Aorta (tissue), 5 donors: ENCODE measurements at places on chromosomes 3 and 15.

GRCh38 chr3:151866711-151867410 lies 6.6 kb upstream of the SUCNR1 start:
- no peak for DNase-seq

GRCh38 chr3:27521179-27521871 lies 37.1 kb upstream of the SLC4A7 start:
- DNase-seq, result peak; percentile 60

GRCh38 chr3:154250291-154250690 lies 74.0 kb downstream of the DHX36 start:
- DNase-seq, result no peak

- DNase-seq, result no peak
Measured at GRCh38 chr3:66390013-66390412, 110.8 kb downstream of the LRIG1 start.

DNA sequence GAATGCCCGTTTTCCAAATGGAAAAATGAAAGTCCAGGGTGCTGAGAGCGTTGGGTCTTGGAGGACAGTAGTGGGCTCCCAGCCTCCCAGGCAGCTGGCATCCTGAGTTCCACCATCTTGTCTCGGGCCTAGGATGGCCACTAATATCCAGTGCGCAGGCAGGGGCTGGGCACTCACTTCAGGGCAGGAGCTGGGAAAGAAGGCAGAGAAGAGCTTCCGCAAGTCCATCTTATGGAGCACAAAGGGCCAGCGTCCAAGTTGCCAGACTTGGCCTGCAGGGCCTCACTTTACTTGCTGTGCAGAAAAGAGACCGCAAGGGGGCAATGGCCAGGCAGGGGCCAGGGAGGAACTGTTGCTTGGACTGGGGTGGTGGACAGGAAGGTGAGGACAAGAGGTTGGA lies 46.1 kb downstream of the IQSEC1 start:
- peak; percentile 57 for DNase-seq

GRCh38 chr3:28577941-28578500 lies 229.4 kb upstream of the AZI2 start:
- no peak for DNase-seq

DNA sequence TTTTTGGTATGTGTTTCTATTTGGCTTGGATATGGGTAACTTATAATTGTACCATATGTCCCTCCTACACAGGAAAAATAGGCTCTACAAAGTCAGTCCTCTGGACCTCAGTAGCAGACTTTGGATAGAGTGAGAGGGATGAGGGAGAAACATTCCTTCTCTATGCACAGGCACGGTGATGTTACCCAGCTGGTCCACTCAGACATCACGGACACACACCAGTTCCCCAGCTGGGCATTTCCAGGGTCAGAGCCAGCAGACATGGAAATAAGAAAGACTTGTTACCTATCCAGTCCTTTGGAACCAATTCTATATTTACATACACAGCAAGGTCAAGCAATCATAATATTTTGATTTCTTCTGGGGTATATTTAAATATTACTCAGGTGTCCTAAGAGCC lies 433.1 kb upstream of the KCNMB2 start:
- DNase-seq, result no peak

DNA sequence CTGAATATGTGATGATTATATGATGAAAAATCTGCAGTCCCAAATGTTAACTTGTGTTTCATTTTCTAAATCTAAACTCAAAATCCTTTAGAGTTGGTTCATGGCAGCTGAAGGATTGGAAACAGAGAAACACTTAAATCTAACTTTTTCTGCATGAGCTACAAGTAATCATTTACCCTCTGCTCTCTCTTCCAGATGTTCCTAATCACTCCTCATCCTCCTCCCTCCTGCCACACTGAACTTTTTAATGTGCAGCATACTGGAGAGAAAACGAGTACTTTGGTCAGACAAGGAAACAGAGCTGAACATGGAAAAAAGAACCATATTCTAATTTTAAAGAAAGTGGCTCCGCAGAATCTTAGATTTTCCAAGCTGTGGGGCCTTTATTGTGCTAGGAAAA lies 321.2 kb upstream of the COL8A1 start:
- no peak for DNase-seq

DNA sequence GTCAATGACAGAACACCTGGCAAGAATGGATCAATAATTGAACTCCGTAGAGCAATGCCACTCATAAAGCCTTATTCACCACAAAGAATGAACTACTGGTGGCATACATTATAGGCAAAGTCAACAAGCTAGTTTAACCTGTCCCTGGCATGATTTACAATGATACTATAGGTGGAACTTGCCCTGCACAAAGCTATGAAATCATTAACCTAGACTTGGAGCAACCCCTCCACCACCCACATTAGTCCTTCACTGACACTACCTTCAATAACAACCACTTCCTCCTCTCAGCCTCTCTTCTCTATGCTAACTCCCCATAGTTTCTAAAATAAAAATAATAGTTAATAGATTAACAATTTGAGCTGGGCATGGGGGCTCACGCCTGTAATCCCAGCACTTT lies 54.4 kb downstream of the ACAP2 start:
- DNase-seq, result no peak

DNA sequence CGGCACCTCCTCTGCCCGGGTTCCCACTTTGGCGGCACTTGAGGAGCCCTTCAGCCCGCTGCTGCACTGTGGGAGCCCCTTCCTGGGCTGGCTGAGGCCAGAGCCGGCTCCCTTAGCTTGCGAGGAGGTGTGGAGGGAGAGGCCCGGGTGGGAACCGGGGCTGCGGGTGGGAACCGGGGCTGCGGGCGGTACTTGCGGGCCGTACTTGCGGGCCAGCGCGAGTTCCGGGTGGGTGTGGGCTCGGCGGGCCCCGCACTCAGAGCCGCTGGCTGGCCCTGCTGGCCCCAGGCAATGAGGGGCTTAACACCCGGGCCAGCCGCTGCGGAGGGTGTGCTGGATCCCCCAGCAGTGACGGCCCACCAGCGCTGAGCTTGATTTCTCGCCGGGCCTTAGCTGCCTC lies 14.4 kb upstream of the DAPK2 start:
- no peak for DNase-seq

- DNase-seq, result no peak
Measured at GRCh38 chr3:56785499-56785898, 16.2 kb downstream of the ARHGEF3 start.

DNA sequence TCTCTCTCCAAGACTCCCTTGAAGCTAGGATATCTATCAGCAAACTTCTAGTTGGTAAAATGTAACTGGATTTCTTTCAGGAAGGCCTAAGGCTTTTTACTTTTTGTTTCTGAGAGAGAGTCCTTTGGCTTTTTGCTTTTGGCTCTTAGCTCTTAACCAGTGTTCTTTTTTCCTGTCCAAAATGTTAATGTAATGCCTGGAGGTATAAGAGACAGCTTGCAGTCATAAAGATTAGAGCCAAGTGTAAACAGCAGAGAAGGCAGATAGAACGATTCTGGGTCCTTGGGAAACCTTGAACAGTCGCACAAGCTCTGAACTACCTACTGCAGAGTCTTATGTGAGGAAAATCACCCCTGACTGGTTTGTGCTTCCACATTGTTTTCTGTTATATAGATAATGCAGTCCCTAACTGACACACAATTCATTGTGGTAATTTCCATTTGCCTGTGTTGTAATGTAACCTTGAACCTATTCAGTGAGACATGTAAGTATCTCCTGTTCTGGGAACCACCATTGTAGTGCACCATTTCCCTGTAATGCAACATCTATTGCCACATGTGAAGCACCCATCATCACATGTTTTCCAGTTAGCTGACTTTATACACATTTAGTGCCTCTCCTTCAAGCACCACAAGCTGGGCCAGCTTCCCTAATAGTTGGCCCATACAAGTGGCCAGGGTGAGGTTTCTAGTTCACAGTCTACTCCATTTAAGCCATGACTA lies 1311.9 kb downstream of the ROBO1 start:
- no peak for DNase-seq

GRCh38 chr3:2967871-2968270 lies 142.3 kb downstream of the IL5RA start:
- DNase-seq, result no peak

DNA sequence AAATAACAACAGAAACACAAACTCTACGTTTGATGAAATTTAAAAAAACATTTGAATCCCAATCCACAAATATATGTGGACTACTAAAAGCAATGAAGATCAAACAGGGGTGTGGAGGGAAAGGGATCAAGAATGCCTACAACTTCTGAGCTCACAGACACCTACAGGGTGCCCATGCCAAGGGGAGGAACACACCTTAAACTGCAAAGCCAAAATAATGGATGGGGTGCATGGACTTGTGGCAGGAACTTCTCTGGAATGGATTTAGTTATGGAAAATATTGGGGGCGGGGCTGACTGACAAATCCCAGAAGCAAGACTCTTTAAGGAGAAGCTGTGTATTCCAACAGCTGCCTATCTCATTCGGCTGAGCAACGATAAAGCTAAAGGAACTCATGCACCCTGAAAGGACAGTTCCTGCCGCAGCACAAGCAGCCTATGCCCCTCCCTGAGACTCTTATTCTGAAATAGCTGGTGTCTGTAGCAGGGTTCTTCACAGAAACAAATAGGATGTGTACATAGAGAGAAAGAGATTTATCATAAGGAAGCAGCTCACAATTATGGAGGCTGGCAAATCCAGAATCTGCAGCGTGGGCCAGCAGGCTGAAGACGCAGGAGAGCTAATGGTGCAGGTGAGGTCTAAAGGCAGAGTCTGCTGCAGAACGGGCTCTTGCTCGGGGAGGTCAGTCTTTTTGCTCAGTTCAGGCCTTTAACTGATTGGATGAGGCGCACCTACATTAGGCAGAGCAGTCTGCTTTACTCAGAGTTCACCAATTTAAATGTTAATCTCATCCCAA lies 24.5 kb upstream of the PLA2G4D start:
- no peak for DNase-seq

GRCh38 chr15:65583701-65584100 lies 27.2 kb downstream of the INTS14 start:
- no peak for DNase-seq

DNA sequence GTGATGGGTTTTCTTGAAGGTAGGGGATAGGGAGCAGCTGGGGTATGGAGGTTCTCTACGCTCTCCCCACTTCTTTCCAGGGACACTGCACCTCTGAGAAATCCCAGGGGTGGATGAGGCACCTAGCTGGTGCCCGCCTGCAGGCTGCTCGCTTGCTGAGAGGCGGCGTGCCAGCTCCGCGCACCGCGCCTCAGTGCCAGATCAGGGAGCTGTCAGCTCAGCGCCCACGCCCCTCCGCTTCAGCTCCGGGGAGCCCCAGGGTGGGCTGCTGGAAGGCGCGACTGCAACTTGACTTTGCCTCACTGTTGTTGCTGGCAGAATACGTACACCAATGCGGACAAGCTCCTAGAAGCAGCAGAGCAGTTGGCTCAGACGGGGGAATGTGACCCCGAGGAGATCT lies 345.7 kb upstream of the UMPS start:
- peak; percentile 52 for DNase-seq

DNA sequence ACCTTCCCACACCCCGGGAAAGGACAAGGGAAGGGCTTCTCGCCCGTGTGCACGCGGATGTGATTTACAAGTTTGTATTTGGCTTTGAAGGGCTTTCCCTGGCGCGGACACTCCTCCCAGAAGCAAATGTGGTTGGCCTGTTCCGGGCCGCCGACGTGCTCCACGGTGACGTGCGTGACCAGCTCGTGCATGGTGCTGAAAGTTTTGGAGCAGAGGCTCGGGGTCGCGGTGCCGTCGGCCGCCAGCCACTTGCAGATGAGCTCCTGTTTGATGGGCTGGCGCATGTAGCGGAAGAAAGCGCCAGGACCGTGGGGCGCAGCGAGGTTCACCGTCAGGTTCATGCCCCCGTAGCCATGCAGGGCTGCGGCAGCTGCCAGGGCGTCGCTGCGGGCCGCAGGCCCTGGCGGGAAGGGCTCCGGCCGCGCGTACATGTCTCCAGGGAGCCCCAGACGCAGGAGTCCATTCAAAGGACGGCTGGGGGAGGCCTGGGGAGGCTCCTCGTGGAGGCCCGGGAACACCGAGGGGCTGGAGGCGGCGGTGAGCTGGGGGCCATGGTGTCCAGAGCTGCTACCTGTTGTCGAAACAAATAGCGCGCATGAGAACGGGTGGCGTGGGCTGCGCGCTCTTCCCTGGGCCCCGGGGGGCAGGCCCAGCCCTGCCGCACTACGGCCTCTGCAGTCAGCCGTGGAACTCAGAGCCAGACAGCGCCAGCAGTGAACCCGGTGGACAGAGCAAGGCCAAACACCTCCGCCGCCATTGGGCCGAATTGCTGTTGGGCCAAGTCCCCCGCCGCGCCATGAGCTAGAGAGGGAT lies 10.2 kb downstream of the ZIC4 start:
- no peak for DNase-seq

DNA sequence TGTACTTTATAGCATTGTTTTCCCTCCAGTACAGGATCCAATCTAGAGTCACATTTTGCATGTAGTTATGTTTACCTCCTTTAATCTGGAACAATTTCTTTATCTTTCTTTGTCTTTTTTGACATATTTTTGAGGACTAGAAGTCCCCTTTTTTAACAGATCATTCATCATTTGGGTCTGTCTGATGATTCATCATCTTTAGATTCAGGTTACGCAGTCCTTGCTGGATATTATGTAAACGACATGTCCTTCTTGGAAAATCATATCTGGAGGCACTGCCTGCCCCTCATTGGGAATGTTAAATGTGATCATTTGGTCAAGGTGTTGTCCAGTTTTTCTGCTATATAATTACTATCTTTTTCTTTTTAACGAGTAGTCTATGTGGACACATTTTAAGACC lies 18.3 kb downstream of the TGM4 start:
- DNase-seq, result no peak

- no peak for DNase-seq
Measured at GRCh38 chr3:185920184-185920583, 17.6 kb downstream of the TRA2B start.

- DNase-seq, result peak; percentile 60
Measured at GRCh38 chr3:13301286-13301987, 118.7 kb downstream of the NUP210 start.

DNA sequence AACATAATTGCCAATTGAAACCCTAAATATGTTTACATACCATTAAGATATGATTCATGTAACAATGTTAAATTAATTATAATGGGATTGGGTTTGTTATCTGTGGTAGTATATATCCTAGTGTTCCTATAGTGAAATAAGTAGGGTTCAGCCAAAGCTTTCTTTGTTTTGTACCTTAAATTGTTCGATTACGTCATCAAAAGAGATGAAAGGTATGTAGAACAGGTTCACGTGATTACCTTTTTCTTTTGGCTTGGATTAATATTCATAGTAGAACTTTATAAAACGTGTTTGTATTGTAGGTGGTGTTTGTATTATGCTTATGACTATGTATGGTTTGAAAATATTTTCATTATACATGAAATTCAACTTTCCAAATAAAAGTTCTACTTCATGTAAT lies 212.4 kb downstream of the CHL1 start:
- DNase-seq, result no peak
